ENCODE measurements at places on chromosomes 5 and 9.

GRCh38 chr9:3049636-3050035 is 205.7 kb upstream of the PUM3 start:
- DNase-seq = no peak

- DNase-seq = no peak
These were observed 142.6 kb downstream of the KCTD16 start for GRCh38 chr5:144313147-144313726.

DNA sequence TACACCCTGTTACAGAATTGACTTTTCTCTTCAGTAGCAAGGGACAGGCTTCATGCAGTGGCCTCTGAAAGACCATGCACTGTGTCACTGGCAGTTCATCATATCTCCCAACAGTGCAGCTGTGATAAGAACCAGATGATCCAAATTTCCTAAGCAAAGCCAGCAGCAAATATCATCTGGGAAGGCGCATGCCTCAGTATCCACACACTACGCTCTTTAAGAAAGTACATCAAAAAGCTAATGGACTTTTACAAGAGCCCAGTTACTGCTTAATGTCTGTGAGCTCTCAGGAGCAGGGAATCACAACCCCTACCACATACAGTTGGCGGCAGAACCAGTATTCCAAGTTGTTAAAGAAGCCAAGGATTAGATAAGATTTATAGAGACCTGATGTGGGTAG is 25.1 kb downstream of the ADAMTSL1 start:
- no peak for DNase-seq

DNA sequence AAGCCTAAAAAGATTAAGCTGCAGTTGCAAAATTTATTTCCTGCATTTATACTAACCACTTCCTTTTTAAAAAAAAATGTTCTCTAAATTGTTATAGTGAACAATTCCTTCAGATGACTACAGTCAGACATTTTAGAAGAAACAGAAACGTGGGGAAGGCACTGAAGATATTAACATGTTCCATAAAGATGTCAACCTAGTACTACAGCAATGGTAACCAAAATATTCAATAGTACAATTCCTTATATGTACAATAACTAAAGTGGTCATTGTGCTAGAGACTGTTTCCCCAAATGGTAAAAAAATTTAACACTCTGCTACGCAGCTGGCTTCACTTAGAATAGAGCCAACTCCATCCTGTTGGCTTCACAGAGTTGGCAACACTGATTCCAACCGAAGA is 97.7 kb downstream of the FNBP1 start:
- DNase-seq = peak; percentile 83

DNA sequence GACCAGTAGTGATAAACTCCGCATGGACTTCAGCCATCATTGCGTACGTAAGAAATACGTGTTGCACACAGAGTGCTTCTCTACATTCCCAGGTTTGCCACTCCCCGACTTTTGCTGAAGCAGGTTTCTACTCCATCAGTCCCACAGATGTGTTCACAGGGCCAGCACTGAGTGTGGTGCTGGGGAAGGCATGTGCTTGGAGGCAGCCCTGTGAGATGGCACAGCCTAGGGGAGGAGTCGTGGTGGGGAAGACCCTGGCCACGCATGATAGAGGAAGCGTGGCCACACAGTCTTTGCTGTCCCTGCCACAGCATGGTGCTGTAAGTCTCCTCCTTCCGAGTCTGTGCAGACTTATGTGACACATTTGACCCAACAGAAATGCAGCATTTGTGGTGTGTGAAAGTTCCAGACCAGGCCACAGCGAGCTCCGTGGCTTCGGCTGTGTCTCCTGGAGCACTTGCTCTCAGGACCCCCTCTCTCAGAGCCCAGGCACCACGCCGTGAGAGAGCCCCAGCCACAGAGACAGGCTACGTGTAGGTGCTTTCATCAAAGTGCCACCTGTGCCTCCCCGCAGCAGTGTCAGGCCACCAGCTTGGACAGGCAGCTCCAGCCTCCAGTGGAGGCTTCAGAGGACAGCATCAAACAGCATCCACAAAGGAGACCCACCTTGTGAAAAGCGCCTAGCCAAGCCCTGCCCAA is 197.8 kb downstream of the AUH start:
- peak; percentile 42 for DNase-seq

DNA sequence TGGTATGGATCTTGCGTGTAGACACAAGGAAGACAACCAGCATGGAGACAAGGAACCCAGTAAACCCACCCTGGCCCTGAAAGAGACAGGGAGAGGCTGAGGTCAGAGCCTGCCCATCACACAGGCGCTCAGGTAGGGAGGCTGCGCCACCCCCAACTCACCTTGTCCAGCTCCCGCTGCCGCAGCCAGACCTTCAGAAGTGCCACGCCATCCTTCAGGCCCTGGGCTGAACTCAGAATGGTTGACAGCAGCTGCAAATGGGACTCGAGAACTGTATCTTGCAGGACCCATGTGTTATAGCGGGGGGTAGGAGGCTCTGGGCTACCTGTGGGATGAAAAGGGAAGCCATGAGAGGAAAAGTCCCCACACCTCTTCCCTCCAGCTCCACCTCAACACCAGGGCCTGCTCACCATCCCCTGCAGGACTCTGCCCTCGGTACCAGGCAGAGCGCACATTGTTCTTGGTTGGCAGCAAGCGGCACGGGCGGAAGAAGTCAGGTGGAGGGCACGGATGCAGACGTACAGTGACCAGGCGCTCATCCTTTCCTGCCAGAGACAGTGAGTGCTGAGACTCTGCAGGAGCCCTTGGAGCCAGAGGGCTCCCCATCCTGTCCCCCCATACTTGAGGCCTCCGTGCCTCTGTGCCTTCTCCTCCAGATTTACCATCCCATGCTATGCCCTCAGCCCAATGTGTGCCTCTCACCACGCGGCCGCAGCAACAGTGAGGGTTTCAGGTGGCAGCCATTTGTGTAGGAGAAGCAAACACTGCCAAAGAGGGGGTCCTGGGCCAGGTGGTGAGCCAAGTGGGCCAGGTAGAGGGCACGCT is 4.7 kb downstream of the NOL6 start:
- DNase-seq = no peak

- peak; percentile 83 for DNase-seq
These were observed 6.9 kb upstream of the NDUFB6 start for GRCh38 chr9:32579706-32580331.

- DNase-seq = no peak
These were observed 109.8 kb upstream of the MVB12B start for GRCh38 chr9:126216826-126217225.

- no peak for DNase-seq
These were observed 526.3 kb downstream of the GABRG2 start for GRCh38 chr5:162593881-162594280.

GRCh38 chr9:32550150-32550561 is 2.0 kb upstream of the SMIM27 start:
- DNase-seq = no peak

DNA sequence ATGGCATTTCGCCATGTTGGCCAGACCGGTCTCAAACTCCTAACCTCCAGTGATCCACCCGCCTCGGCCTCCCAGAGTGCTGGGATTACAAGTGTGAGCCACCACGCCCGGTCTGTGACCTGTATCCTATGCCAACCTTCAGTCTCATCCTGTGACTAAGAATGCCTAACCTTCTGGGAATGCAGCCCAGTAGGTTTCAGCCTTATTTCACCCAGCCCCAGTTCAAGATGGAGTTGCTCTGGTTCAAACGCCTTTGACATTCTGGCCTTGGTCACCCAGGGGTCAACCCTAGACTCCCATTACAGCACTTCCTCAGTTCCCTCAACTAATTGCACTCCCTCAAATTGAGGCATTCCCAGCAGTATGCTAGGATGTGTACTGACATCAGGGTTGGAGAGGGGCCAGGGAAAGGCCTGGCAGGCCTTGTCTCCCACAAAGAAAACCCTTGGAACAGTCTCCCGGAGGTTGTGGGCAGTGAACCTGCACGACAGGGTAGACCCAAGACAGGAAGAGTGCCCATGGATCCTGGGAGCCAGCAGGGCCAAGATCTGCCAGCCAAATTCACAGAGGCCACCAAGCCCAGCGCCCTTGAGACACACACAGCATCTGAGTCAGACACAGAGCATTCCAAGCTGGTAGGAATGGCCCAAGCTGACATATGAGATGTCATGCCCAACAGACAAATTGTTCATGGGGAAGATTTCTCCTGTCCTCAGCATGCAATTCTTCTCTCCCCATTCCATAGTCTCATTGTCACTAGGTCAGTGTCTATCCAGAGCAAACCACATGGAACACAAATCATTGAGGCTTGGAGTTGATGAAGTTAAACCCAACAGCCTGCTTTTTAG is 24.9 kb upstream of the SMU1 start:
- DNase-seq = no peak

DNA sequence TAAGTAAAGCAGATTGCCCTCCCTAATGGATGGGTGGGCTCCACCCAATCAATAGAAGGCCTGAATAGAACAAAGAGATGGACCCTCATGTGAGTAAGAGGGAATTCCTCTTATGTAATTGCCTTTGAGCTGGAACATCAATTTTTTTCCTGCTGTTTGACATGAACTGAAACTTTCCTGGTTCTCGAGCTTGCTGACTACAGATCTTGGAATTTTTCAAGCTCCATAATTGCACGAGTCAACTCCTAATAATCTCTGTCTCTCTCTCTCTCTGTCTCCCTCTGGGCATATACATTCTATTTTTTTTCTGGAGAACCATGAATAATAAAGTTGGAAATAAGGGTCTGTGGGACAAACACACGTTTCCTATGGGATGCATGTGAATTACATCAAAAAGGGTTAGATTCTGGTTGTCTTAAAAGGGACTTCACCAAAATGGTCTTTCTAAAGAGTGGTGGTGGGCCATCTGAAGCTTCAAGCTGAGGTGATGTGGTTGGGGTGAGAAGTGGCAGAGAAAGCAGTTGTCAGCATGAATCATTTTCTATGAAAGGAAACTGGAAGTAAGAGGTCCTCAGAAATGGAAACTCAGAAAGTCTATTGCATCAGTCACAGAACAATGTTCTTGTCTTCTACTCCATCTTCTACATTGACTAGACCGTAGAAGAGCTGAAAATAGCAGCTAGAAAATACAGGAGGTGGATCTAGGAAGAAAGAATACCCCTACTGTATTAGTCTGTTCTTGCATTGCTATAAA is 47.0 kb upstream of the HOMER1 start:
- no peak for DNase-seq

DNA sequence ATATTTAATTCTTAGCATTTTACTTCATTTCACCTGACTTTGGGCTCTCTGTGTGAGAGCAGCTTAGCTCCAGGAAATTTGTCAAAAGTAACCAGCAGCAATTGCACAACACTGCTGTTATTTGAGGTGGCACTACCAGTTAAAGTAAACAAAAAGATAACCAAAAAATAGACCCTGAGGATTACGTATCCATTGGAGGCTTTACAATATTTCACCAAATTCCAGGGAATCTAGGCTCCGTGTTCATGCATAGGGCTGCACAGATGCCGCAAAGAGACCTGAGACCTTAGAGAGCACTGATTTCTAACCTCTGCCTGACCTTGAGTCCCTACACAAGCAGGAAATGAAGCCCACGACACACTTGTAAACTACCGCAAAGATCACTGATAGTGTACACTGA is 1392.7 kb upstream of the CDH6 start:
- no peak for DNase-seq

DNA sequence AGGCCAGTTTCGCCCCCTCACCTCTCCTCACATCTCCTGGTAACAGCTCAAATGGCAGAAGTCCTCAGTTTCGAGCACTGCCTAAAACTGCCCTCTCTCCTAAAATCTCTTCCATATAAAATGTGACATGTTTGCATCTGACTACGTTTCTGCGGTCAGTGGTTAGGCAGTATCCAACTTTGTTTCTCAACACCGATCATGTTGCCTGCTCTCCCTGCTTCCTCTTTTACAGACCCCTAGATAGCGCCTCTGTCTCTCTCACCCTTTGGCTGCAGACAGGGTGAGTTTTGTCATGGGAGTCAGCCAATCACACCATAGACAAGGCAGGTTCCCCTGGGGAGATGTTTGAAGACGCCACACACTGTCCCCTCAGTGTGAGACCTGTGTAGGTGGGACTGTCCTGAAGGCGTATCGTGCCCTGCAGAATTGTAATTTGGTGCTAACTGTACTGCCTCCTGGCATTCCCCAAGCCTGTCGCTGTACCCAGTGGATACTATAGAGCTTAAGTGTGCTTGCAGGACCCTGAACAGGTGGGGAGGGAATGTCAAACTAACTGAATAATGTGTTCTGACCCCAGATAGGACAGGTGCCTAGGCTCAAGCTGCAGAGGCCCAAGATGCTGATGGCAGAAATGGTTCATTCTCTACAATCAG is 1.1 kb downstream of the HEXB start:
- DNase-seq = no peak

GRCh38 chr9:31840702-31841101 is 543.7 kb upstream of the ACO1 start:
- DNase-seq = no peak

- no peak for DNase-seq
These were observed 102.7 kb downstream of the GALNT10 start for GRCh38 chr5:154293219-154293618.

- no peak for DNase-seq
These were observed 4.2 kb downstream of the NKX2-5 start for GRCh38 chr5:173230690-173231380.

DNA sequence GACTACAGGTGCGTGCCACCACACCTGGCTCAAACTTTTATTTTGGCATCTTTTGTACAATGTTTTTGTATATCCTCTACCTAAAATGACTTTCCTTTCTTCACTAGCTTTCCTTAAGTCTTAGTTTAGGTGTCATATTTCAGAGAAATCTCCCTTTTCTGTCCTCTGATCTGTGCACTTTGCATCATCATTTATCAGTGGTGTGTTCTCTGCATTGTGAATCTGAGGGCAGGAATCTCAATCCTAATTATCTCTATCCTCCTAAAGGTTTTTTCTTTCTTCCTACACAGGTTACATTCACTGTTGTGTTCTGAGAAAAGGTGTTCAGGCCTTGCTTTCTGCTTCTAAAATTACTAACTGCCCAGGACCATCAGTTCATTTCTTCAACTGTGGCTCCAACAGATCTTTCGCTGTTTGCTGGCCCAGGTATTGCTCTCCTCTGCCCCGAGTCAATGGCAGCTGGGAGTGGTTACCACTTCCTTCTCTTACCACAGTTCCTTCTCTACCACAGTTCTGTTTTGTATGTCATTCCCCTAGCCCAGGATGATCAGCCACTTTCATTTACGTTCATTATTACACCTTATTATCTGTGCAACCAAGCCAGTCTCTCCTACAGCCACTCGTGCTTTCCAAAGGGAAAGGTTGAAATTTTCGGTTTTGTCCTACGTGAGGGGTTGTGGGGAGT is 14.0 kb downstream of the TGFBR1 start:
- peak; percentile 88 for DNase-seq

- no peak for DNase-seq
These were observed 66.0 kb upstream of the KLF9 start for GRCh38 chr9:70480405-70480980.

GRCh38 chr9:36187414-36187813 is 3.3 kb upstream of the CLTA start:
- DNase-seq = peak; percentile 18

GRCh38 chr5:177439518-177440053 is 7.0 kb upstream of the PRR7 start:
- DNase-seq = no peak

- no peak for DNase-seq
These were observed 90.2 kb upstream of the CCDC112 start for GRCh38 chr5:115386657-115387056.

- DNase-seq = no peak
These were observed 513.1 kb downstream of the IRX1 start for GRCh38 chr5:4108690-4109089.
